ENCODE measurements at places on chromosomes 12 and 14.

DNA sequence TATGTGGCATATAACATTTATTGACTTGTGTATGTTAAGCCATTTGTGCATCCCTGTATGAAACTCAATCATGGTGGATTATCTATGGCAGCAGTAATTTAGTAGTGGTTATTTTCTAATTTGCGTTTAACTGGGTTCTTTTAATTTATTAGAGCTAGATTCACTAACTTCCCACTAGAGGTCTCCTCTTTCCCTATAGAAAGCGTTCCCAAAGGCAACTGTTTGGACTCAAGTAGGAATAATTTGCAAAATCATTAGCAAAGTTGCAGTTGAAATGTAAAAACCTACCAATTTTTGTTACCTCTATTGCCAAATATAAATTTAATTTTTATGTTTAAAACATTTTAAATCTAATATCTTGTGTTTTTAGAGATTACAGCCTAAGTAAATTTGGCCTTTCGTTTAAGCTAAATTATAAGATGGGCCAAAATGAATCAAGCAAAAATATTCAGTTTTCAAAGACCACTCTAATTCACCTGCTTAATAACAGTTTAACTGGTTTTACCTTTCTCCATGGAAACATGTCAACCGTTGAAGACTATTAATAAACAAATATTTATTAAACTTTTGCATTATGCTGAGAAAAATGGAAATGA, 6.0 kb downstream of the DMAC2L start:
- no peak for DNase-seq

- DNase-seq = peak; percentile 81
Measured at GRCh38 chr12:94186278-94187241, 38.2 kb downstream of the PLXNC1 start.

- no peak for DNase-seq
Measured at GRCh38 chr12:5388581-5389535, 43.0 kb upstream of the NTF3 start.

DNA sequence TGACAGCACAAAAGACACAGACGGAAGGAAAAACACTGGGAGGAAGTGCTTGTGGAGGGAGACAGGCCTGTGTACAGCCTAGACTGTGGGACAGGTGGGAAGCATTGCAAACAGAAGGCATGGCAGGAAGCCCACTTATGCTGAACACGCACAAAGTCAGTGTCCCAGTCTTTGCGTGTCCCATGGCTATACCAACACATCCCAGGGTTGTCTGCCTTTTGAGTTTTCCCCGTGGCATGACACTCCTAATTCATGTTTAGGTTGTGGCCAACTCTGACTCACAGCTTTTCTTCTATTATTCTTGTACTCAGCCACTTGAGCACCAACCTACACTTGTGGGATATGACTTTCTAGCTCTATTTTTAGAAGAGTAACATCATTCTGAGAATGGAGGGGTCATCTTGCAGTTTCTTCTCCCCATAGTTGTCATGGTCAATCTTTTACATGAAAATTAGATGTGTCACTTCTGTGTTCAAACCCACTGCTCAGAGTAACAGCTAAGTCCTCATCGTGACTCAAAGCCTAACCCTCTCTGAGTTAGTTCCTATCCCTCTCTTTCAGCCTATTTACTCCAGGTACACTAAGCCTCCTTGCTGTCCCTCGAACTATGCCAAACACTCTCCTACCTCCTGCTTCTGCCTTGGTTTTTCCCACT, 27.5 kb upstream of the JPH4 start:
- no peak for DNase-seq

- DNase-seq = no peak
Measured at GRCh38 chr12:52010692-52011601, 4.2 kb downstream of the TAMALIN start.

DNA sequence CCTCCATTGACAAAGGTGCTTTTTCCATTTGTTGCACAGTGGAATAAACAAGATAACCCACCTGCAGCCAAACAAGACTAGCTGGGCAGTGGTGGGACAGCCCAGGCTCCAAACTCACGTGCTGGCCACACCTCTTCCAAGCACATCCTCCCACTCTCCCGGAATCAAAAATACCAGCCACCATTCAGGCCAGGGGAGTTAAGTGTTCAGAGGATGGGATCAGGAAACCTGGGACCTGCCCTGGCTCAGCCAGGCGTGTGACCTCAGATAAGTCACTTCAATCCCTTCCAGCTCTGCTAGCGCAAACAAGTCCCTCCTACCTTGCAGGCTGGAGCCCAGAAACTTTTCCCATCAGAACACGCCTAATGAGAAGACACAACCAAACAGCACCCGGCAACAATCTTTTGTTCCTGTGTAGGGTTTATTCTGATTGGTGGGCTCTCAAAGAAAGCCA, 43.3 kb downstream of the ACTN1 start:
- DNase-seq = no peak

DNA sequence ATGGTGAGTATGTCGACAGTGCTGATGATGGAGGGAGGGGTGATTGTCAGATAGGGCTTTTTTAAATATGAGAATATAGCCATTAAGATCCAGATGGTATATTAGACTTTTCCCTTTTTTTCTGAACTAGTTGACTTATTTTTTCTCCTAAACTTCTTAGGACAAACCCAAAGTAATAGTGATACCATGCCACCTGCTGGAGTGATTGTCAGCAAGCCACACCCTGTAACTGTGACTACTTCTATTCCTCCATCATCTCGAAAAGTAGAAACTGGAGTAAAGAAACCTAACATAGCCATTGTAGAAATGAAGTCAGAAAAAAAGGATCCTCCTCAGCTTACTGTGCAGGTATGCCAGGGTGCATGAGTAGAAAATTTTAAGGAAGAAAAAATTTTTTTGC, 40.1 kb downstream of the KIAA0586 start:
- DNase-seq = no peak

DNA sequence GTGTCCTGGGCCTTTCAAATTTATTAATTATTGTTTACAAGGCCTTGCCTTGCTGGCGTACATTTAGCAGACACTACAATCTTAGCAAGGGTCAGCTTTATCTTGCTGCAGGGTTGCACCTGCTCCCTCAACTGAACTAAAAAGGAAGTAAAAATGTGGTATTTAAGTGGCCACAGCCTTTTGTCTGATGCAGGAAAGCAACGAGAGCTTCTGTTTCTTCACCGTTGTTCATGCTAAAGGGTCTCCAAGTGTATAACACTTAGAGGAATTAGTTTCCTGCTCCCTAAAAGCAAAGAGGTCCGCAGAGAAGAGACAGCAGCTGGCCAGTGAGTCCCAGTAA, 62.8 kb upstream of the EGLN3 start:
- no peak for DNase-seq
